Activated CD4-positive, alpha-beta T cell treated with anti-CD3 and anti-CD28 coated beads for 4 hours (primary cell): ENCODE measurements at places on chromosomes 5 and 9.

GRCh38 chr9:21810388-21810787, 8.0 kb downstream of the MTAP start:
- no peak for DNase-seq

DNA sequence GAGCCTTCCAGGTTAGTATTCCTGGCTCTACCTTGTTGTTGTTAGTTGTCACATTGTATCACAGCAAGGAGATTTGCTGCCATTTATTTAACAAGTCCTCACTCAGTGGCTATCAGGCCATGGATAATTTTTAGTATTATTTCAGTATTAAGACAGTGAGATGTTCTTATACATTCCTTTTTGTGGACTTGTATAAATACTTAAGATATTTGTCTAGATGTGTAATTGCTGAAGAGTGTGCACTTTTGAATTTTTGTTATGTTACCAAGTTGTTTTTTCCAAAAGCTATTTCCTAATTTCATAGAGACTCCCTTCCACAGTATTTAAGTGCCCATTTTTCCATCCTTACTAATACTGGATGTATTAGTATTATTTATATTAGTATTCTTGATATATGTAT, 22.0 kb downstream of the SLC36A1 start:
- no peak for DNase-seq

- no peak for DNase-seq
Measured at GRCh38 chr9:108552459-108553040, 303.2 kb downstream of the ACTL7B start.

- no peak for DNase-seq
Measured at GRCh38 chr5:86865256-86865785, 247.6 kb downstream of the COX7C start.

GRCh38 chr9:86488794-86489193, 134.6 kb upstream of the TUT7 start:
- no peak for DNase-seq

DNA sequence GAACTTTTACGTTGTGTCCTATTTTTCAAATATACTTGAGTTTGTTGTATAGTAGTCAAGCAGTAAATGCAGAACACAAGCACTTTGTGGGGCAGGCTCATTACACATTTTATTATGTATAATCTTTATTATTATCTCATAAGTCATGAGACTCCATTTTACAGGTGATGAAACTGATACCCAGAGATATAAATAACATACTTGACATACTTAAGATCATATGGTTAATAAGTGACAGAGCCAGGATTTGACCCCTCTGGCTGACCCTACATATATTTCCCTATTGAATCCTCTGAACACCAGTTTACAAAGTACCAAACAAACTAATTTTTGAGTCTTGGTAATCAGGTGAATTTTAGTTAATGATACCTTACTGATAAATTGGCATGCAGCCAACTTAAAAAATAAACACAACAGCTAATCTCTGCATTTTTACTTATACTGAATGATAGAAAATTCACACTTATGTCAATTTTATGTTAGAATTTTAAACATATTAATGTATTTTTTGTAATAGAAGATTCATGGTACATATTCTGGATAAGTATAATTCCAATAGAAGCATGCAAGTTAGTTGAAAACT, 305.0 kb upstream of the MEF2C start:
- DNase-seq = no peak
